Ovary (tissue), 10 donors: ENCODE measurements at places on chromosomes 16 and 17. TPM values are rescaled to one million over a fixed set of nuclear protein-coding genes. Genes with fewer than 3 reads are reported as not detected.

- DNase-seq, result no peak
Measured at GRCh38 chr16:65728167-65728566, 606.3 kb upstream of the CDH11 start.

The C17orf107 gene
- 8.6 TPM for total RNA-seq

DNA sequence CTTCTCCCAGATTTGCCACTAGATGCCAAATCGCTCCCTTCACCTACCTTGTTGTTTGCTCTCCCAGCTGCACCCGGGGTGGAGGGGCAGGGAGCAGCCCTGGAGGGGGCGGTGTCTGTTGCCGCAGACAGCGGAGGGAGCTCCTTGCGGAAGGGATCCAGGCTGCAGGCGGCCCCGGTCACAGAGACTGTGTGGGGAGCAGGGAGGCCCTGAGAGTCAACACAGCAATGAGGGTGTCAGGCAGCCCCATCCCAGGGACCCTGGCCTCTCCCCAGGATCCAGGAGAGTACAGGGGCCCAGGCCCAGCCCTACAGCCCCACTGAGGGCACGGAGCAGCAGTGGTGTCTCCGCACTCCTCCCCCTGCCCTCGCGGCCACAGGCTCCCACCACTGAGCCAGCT is 50.5 kb upstream of the CHMP6 start:
- DNase-seq, result no peak

GRCh38 chr17:18314059-18314730 is 599 bp downstream of the TOP3A start:
- peak; percentile 35 for DNase-seq

DNA sequence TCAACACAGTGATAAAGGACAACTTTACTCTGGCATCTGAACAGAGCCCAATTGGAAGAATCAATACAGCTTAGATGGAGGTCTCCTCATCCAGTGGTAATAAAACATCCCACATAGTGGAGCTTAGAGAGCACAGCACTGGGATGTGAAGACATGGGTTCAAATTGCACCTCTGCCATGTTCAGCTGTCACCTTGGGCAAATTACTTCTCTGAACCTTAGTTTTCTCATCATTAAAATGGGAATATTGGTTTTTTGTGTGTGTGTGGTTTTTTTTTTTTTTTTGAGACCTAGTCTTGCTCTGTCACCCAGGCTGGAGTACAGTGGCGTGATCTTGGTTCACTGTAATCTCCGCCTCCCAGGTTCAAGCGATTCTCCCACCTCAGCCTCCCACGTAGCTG is 13.6 kb upstream of the KRT10 start:
- no peak for DNase-seq

The NPIPB9 gene
- 0.75 TPM for total RNA-seq

The SETD6 gene
- total RNA-seq, result 16.6 TPM

DNA sequence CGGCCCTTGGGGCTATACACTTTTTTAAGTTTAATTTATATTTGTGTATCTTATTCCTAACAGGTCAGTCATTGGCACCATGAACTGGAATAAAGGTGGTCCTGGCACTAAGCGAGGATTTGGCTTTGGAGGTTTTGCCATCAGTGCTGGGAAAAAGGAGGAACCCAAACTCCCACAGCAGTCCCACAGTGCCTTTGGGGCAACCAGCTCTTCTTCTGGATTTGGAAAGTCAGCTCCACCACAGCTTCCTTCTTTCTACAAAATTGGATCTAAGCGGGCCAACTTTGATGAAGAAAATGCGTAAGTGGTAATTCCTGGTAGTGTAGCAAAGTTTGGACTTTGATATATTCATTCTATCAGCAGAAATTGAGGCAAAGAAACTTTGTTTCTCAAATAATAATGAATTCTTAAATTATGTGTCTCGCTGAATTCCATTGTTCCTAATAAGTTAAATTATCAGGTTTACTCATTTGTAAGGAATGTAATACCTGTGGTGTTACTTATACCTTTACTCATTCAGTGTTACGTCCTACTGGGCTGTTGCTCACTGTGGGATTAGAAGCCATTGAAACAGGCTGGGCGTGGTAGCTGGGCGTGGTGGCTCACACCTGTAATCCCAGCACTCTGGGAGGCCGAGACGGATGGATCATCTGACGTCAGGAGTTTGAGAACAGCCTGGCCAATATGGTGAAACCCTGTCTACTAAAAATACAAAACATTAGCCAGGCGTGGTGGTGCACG is 13.2 kb downstream of the DDX42 start:
- no peak for DNase-seq

DNA sequence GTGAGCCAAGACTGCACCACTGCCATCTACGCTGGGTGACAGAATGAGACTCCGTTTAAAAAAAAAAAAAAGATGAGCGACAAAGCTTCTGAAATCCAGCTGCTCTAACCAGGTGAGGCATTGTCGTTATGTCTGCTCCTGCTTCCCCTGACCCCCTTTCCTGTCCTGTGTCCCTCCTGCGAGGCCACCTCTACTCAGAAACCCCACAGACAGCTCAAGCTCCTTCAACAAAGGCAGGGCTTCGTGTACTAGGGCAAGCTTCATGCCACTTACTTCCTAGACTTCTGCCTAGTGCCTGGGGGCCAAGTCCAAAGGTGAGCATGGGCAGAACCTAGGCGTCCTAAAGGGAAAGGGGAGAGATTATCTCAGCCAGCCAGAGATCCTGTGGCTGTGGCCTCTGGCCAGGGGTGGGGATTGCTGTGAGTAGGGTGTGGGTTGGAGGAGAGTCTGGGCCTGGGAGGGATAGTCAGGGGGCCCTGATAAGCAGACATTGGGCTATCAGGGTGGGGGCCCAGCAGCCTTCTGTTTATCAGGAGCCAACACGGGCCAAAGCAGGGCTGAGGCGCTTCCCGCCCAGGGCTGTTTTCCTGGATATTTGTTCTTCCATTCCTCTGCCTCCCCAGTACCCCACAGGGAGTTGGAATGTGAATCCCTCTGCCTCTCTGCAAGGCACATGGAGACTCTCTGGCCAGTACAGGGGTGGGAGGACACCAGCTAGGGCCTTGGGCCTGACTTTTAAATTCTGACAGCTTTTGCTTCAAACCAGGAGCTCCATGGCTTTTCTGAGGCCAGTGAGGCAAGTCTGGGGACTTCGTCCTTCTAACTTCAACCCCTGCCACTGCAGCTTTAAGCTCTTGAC is 10.4 kb downstream of the ERAL1 start:
- DNase-seq, result no peak

DNA sequence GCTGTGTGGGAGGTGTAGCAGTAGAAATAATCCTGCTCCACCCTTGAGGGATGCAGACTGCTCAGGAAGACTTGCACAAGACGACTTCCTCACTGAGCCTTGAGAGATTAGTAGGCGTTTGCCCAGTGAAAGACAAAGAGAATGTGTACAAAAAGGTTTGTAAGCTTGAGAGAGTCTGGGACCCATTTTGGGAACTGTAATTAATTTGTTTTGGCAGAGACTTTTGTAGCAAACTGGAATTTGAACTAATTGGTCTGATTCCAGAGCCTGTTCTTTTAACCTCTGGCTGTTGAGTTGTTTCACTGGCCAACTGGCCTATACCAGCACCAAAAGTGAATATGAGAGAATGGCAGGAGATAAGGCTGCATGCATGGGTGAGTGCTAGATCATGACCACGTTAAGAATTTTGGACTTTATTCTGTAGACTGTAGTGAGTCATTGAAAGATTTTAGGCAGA is 75.5 kb downstream of the AATF start:
- no peak for DNase-seq

DNA sequence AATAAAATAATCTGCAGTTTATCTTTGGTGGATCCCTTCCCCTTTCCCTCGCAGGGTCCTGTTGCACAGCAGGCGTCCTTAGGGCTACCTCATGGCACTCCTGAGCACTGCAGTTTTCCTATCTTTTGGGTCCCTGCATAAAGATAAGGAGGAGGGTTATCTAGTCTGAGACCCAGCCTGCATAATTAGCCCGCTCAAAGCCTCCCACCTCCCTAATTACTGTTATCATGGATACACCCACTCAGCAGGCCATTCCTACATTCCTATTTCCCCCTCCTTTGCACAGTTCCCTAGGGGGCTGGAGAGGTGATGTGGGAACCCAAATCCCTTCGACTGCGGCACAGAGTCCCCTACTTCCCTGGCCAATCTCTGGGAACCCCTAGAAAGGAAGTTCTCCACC is 5.1 kb upstream of the CLUH start:
- no peak for DNase-seq

DNA sequence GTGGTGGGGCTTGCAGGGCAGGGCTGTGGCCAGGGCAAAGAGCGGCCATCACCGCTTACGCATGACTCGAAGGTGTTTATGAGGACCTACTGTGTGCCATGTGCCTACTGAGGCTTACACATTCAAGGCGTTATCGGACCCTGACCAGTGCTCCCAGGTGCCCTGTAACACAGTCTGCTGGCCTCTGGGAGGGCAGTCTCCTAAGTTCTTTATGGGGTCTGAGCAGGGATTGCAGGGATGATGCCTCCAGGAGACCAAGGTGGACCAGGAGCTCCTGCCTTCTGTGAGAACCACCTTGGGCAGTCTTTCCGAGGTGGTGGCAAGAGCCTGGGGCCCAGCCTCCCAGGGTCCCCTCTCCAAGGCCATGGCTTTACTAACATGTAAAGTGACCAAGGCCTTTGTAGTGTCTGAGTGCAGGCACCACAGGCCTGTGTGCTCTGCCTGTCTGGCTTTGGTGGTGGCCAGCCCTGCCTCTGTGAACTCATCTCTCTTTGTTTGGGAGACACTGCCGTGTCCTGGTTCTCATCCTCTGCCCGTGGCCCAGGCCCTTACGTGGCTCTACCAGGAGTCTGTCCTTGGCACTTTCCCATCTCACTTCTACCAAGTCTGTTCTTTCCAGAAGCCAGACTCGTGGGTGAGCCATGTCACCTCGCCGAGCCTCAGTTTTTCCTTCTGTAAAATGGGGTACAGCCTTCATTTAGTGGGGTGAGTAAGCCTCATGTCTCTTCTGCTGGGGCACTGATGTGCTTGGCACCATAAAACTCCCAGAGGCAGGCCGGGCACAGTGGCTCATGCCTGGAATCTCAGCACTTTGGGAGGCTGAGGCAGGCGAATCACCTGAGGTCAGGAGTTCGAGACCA is 3.4 kb upstream of the SYNGR2 start:
- no peak for DNase-seq

GRCh38 chr16:64133366-64133765 is 988.5 kb downstream of the CDH11 start:
- DNase-seq, result no peak

The KRT12 gene
- total RNA-seq, result not detected

The PDIA2 gene
- not detected for total RNA-seq

The ASPHD1 gene
- total RNA-seq, result 2.3 TPM

GRCh38 chr16:75792771-75793492 is 66.6 kb upstream of the CPHXL start:
- DNase-seq, result no peak

DNA sequence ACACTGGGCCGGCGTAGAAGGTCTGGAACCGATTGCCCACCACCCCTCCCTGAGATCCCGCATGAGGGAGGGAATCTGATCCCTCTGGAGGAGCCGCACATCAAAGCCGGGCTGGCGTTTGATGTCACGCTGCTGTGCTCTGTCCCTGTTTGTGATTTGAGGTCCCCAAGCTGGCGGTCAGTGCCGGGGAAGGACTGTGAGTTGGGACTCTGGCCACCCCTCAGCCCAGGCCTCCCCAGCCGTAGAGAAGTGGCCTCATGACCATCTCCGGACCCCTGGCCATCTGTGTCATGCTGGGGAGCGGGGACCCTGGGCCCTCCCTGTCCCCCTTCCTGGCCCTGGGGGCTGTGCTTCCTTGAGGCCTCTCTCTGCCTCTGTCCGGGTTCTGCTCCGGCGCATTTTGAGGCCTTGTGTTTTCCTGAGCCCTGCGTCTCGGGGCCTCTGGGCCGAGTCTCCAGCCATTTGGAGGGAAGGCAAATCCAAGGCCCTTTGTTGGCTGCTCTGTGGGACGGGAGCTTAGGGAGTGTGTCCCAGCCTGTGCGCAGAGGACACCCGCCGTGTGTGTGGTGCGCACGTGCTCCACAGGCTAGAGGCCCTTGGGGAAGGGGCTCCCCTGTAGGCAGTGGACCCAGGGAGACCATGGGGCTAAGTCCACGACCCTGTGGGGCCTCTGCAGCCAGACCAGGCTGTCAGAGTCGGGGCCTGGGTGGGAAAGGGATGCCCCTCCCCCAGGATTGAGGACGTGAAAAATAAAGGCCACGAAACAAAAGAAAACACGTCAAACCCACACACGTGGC is 15.1 kb downstream of the ASPSCR1 start:
- DNase-seq, result no peak

The SLC16A11 gene
- total RNA-seq, result 2.7 TPM

GRCh38 chr17:22171631-22172030 is 479.3 kb downstream of the KCNJ18 start:
- DNase-seq, result no peak

- no peak for DNase-seq
Measured at GRCh38 chr17:36130346-36130745, 26.7 kb downstream of the CCL4 start.

DNA sequence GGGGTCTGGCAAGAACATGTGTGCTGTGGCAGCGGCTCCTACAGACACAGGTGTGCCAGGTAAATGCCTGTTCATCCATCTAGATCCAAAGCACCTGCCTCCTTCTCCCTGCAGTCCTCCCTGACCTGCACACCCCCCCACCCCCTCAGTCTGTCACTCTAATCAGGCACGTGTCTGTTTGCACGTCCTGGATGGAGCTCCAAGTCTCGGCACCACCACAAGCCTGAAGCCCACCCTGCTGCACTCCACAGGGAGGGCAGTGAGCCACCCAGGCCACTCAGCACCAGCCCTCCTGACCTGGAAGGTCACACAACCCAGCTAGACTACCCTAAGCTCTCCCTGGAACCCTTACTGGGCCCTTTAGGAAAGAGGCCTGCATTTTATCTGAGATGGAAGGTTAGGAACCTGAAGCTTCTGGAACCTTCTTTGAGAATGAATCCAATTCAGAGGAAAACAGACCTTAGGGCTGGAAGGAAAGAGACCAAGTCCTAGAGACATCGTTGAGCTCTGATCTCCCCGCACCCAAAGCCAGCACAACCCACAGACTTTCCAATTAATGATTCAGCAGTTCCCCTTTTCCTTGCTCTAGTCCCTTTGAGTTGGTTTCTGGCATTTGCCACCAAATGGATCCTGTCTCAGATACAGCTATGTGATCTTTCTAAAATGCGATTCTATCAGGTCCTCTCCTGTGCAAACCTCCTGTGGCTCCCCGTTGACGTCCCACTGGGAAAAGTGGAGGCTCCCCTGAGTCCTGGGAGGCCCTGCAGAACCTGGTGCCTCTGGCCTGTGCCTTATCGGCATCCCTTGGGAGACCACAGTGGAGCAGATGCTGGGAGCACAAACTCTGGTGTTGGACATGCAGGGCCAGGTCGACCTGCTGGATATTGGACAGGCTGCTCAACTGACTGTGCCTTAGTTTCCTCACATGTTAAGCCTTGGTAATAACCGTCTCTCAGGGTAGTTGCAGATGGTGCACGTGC is 67.9 kb downstream of the PRMT7 start:
- no peak for DNase-seq

GRCh38 chr16:1244881-1245280 is 4.4 kb downstream of the TPSAB1 start:
- no peak for DNase-seq
